ENCODE measurements at places on chromosomes 5 and 9. TPM values are rescaled to one million over a fixed set of nuclear protein-coding genes. Genes with fewer than 3 reads are reported as not detected.

- no peak for DNase-seq
- peaks cover 74% of the 10 kb centered on the region for H3K27me3 ChIP-seq
- no peak overlapping the region for H3K4me3 ChIP-seq
- no peak overlapping the region for H3K27ac ChIP-seq
These were observed 78.4 kb downstream of the TSPAN17 start for GRCh38 chr5:176725521-176726280.

- H3K4me3 ChIP-seq, result no peak overlapping the region
- no peak overlapping the region for H3K27ac ChIP-seq
- DNase-seq, result no peak
- no peaks in the 10 kb centered on the region for H3K36me3 ChIP-seq
- peaks cover 12% of the 10 kb centered on the region for H3K27me3 ChIP-seq
These were observed 16.1 kb upstream of the PRLR start for GRCh38 chr5:35246411-35246810.

DNA sequence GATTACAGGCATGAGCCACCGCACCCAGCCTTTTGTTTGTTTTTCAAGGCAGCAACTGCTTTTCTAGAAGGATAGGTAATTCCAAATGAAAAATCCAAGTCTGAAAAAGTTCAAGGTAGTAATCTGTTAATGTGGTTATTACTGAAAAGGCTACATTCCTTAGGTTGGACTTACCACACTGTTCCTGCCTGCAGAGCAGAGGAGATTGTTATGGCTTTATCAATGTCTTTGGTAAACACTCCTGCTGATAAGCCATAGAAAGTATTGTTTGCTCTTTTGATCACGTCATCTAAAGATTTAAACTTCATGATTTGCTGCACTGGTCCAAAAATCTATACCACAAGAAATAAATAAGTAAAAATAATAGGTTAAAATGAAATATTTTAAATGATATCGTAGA is 43.4 kb downstream of the ALDH1A1 start:
- no peaks in the 10 kb centered on the region for H3K36me3 ChIP-seq
- no peak overlapping the region for H3K4me3 ChIP-seq
- no peak overlapping the region for H3K27ac ChIP-seq
- no peaks in the 10 kb centered on the region for H3K4me1 ChIP-seq
- peaks cover 2% of the 10 kb centered on the region for H3K27me3 ChIP-seq
- no peak for DNase-seq

- no peak for DNase-seq
- no peaks in the 10 kb centered on the region for H3K27me3 ChIP-seq
- H3K36me3 ChIP-seq, result no peaks in the 10 kb centered on the region
- H3K4me1 ChIP-seq, result no peaks in the 10 kb centered on the region
- H3K27ac ChIP-seq, result no peak overlapping the region
- H3K4me3 ChIP-seq, result no peak overlapping the region
These were observed 447.7 kb downstream of the EFNA5 start for GRCh38 chr5:107223066-107223465.

DNA sequence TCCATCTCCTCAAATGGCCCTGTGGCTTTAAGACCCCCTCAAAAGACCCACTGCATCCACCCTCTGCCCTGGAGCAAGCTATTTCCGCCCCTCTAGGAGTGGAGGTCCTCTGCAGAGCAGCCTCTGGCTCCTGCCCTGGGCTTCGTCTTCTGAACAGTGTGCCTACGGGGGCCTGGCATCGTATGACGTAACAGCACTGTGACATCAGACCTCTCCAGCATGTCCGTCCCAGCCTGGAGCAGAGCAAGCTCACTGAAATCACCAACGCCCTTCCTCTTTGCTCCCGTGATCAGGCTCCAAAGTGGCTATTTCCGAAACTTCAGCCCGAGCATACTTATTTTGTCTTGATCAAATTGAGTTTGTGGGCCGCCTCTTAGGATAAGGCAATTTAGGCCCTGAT is 69.1 kb upstream of the PTCH1 start:
- no peaks in the 10 kb centered on the region for H3K4me1 ChIP-seq
- H3K27ac ChIP-seq, result no peak overlapping the region
- no peak for DNase-seq
- H3K4me3 ChIP-seq, result no peak overlapping the region
- no peaks in the 10 kb centered on the region for H3K36me3 ChIP-seq
- H3K27me3 ChIP-seq, result peaks cover 12% of the 10 kb centered on the region

DNA sequence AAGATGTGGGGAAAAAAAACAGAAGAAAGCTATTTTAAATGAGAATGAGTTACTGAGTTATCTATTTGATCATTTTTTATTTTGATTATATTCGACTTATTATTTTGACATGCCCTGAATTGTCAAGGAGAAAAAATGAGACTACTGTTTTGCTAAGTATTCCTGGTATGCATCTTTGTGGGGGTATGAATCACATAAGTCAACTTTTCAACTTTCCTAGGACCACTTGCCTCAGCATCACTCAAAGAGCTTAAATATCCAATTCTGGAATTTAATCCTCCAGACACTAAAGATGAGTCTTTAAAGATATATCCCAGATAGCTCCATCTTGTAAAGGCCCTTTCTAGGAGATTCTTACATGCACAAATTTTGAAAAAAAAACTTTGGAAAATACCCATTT is 17.4 kb upstream of the SPDL1 start:
- no peaks in the 10 kb centered on the region for H3K36me3 ChIP-seq
- DNase-seq, result no peak
- no peak overlapping the region for H3K4me3 ChIP-seq
- peaks cover 5% of the 10 kb centered on the region for H3K4me1 ChIP-seq

DNA sequence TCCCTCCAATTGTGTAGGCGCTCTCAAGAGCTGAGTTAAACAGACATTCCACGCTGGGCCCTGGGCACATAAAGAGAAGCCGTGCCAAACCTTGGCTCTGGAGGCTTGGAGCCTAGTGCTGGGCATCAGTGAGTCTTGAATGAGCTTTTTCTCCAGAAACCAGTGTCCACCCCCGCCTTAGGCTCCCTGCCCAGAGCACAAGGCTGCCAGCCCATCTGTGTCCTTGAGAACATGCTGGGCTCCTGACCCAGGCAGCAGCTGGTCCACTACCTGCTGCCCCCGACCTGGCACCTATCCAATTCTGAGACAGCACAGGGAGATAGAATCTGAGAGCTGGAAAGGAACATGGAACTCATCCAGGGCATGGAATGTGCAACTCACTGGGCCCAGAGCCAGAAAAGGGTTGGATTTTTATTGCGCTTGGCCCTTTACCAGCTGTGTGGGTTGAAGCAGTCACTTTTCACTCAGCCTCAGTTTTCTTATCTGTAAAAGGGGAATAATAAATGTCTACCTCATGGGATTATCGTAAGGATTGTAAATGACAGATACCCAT is 92.4 kb upstream of the CPLX2 start:
- DNase-seq, result no peak
- peaks cover 7% of the 10 kb centered on the region for H3K27me3 ChIP-seq
- H3K4me3 ChIP-seq, result no peak overlapping the region
- H3K27ac ChIP-seq, result no peak overlapping the region

DNA sequence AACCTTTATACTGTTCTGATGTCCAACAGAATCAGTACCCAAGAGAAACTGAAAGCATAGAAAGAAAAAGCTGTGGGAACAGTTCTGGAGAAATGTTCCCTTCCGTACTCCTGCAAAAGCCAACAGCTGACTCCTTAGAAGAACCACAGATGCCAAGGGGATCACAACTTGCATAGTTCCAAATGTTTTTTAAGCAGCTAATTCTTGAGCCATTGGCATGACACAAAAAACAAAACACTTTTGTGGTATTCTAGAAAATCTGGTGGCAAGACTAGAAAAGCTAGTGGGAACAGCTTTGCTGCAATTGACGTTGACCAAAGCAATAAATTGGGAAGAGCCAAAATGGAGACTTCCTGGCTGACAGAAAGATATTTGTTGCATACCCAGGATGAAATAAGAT is 189.9 kb downstream of the ARL15 start:
- H3K27ac ChIP-seq, result no peak overlapping the region
- H3K36me3 ChIP-seq, result no peaks in the 10 kb centered on the region
- DNase-seq, result no peak
- H3K4me3 ChIP-seq, result no peak overlapping the region
- no peaks in the 10 kb centered on the region for H3K27me3 ChIP-seq

- peaks cover 15% of the 10 kb centered on the region for H3K4me1 ChIP-seq
- H3K36me3 ChIP-seq, result no peaks in the 10 kb centered on the region
- peak overlapping the region; percentile 92 for H3K27ac ChIP-seq
- no peak for DNase-seq
These were observed 1.3 kb downstream of the ZER1 start for GRCh38 chr9:128770286-128771030.

DNA sequence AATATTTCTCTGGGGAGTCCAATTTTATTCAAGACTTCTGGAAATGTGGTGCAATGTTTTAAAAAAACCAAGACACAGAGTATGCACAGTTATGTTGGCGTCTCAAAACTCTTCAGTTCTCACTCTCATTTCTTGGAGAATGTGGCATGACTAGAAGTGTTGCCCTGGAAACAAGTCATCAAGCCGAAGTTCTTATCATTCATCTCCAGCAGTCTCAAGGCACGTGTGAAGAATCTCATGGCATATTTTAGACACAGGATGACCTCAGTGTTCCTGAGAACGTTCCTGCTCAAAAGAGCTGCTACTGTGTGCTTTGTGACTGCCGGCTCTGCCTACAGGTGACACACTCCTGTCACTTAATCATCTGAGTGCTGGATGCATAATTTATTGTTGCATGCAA is 147.4 kb upstream of the IRX4 start:
- H3K4me3 ChIP-seq, result no peak overlapping the region
- no peak for DNase-seq
- H3K27ac ChIP-seq, result no peak overlapping the region
- H3K27me3 ChIP-seq, result peaks cover 10% of the 10 kb centered on the region

The PTGER4 gene
- total RNA-seq, result 3.9 TPM

The FBP2 gene
- not detected for total RNA-seq

DNA sequence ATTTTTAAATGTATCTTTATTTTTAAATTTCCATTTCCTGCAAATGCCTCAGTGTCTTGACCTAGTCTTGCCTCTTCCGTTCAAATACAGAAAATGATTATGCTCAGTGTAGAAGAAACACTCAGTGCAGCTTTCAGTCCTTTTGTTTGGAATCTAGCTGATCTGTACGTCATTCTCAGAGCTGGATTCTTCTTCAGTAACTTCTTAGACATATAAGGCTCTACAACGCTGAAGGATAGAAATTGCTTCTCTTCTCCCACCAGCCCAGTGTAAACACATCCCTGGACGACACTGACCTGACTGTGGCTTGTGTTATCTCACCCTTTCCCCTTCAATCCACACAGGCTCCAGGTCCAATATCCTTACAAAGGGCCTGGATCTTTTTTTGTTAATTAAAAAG is 3.2 kb upstream of the ALDH1B1 start:
- no peak for DNase-seq
- no peaks in the 10 kb centered on the region for H3K36me3 ChIP-seq
- no peak overlapping the region for H3K27ac ChIP-seq
- no peak overlapping the region for H3K4me3 ChIP-seq
- H3K27me3 ChIP-seq, result peaks cover 2% of the 10 kb centered on the region
- H3K4me1 ChIP-seq, result peaks cover 40% of the 10 kb centered on the region

DNA sequence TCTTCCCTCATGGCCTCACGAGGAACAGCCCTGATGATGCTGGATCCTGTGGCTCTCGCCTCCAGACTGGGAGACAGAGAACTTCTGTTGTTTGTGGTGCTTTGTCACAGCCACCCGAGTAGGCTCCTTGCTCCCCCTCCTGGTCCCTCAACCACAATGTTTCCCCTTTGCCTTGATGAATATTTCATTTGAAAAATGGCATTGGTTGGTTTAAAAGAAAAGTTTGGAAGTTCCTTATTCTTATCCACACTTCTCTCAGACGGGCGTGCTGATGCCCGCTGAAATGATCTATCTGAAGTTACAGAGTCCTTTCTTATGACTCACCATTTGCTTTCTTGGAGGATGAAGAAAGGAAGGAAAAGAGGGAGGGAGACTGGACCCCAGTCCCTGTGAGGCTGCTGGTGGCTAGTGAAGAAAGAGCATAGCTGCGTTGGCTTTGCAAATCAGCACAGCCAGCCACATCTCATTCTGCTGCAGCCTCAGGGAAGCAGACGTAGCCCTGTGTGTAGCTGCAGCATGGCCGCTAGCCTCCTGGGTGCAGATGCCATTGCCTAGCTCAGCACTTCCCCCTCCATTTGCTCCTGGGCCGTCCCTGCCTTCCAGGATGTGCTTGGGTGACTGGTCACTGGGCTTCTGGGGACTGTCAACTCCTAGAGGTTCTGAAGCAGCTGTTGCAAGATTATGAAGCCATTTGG is 185.9 kb downstream of the ERCC6L2 start:
- H3K4me1 ChIP-seq, result peaks cover 10% of the 10 kb centered on the region
- no peak overlapping the region for H3K4me3 ChIP-seq
- no peaks in the 10 kb centered on the region for H3K36me3 ChIP-seq

DNA sequence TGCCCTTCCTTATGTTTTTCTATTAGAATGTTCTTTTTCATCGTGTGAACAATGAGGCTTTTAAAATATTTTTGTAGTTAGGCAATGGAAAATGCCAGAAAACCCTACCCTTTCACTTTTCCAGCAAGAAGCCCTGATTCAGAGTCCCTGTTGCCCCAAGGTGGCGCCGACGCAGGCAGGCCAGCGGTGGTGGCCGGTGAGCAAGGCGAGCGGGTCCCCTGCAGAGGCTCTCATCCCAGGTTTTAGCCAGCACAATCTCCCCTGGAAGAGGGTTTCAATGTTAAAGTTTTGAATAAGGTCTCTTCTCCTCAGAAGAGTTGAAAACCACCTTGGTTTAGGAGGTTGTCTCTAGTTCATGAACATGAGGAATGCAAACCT is 40.8 kb upstream of the CKMT2 start:
- H3K4me1 ChIP-seq, result peaks cover 14% of the 10 kb centered on the region
- no peaks in the 10 kb centered on the region for H3K36me3 ChIP-seq
- no peak overlapping the region for H3K27ac ChIP-seq
- H3K4me3 ChIP-seq, result no peak overlapping the region

The IL31RA gene
- not detected for total RNA-seq

The REEP2 gene
- 33.9 TPM for total RNA-seq

The SLC1A3 gene
- total RNA-seq, result not detected

The PCDHGB6 gene
- total RNA-seq, result 1.1 TPM

DNA sequence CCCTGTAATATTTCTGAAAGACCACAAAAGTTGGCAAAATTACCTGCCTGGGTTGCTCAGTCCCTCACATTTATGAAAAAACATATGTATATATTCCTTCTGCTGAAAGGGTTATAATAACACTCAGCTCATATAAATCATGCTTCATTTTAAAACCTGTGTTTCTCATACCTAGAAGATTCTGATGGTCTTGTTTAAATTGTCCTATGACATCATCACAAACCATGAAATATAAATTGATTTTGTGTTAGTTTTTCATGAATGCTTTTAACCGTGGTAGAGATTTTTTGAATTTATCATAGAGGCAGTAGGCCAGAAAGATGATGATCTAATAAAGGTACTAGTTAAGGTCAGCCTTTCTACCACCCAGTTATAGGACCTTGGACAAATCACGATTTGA is 31.4 kb downstream of the SRFBP1 start:
- no peak for DNase-seq
- no peak overlapping the region for H3K4me3 ChIP-seq
- peaks cover 2% of the 10 kb centered on the region for H3K4me1 ChIP-seq
- no peaks in the 10 kb centered on the region for H3K27me3 ChIP-seq
- H3K36me3 ChIP-seq, result peaks cover 18% of the 10 kb centered on the region
- no peak overlapping the region for H3K27ac ChIP-seq

The C9 gene
- not detected for total RNA-seq

- peaks cover 32% of the 10 kb centered on the region for H3K4me1 ChIP-seq
- H3K27me3 ChIP-seq, result peaks cover 7% of the 10 kb centered on the region
- peaks cover 21% of the 10 kb centered on the region for H3K36me3 ChIP-seq
- no peak for DNase-seq
- peak overlapping the region; percentile 14 for H3K27ac ChIP-seq
These were observed 14.2 kb downstream of the COL5A1 start for GRCh38 chr9:134655586-134656333.

GRCh38 chr9:120542701-120543490 is 37.1 kb downstream of the CDK5RAP2 start:
- no peak overlapping the region for H3K27ac ChIP-seq
- peaks cover 40% of the 10 kb centered on the region for H3K4me1 ChIP-seq
- H3K4me3 ChIP-seq, result no peak overlapping the region

The CDH9 gene
- not detected for total RNA-seq
